CD4-positive, CD25-positive, alpha-beta regulatory T cell (primary cell): ENCODE measurements at places on chromosomes 1 and 21. TPM values are rescaled to one million over a fixed set of nuclear protein-coding genes. Genes with fewer than 3 reads are reported as not detected.

DNA sequence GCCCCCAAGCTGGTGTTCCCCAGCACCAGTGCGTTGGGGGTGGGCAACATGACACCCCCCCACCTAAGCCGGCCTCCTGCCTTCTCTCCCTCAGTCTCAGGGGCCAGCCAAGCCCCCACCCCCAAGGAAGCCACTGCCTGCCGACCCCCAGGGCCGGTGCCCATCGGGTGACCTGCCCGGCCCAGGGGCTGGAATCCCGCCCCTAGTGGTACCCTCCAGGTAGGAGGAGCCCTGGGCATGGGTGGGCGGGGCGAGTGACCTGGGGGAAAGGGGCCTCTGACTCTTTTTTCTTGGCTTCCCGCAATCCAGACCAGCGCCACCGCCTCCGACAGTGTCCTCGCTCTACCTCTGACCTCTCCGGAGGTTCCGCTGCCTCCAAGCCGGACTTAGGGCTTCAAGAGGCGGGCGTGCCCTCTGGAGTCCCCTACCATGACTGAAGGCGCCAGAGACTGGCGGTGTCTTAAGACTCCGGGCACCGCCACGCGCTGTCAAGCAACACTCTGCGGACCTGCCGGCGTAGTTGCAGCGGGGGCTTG, 1.3 kb upstream of the EFNA4 start:
- no peak for DNase-seq

Gene VANGL1
- 3.6 TPM for total RNA-seq

- DNase-seq = peak; percentile 81
Measured at GRCh38 chr1:59477286-59477685, 180.4 kb downstream of the FGGY start.

DNA sequence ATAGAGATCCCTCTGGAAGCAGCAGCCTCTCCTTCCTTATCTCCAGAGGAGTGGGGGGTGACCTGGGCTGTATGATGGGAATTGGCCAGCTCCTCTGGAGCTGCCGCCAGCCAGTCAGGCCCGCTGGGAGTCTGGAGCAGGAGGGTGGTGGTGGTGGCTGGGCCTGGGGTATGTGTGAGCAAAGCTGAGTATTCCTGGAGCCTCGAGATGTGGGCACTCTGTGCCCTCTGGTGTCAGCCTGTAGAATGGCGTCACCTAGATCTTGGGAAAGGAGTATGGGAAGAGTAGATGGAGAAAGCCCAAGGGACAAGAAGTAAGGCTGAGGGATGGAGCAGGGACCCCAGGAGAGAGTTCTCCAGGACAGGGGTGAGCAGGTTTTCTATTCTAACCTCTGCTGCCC, 16.0 kb downstream of the VANGL2 start:
- no peak for DNase-seq

Gene DNALI1
- 0.25 TPM for total RNA-seq

DNA sequence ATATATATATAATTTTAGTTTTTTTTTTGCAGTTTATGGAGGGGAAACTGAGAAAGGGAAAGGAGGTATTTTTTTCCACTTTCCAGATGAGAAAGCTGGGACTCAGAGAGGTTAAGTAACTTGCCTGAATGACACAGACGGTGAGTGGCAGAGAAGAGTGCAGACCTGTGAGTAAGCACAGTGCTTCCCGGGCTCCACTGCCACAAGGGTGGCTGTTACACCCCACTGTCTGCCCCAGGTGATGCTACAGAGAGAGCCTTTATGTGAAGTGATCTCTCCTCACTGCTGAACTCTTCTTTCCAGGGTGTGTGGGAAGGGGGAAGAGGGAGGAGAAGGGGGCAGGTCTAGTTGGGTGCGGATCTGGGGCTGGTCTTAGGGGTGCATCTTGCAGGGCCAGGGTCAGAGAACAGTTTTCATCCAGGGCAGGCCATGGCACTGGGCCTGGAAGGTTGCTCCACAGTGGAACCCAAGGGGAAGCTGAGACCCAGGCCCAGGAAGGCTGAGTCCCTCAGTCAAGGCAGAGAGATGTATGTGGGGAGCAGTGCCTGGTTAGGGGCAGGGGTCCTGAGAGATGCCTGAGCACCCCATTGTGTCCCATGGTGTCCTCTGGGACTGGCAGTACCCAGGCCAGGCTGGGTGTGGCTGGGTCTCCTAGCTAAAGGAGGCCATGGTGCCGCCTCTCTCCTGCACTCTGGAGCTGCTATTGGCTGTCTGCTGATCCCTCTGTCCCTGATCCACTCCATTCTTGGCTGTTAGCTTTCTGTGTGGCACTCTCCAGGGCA, 357.5 kb downstream of the PTPRU start:
- DNase-seq = no peak

GRCh38 chr1:115090540-115090939, 1.2 kb upstream of the TSPAN2 start:
- DNase-seq = no peak

GRCh38 chr1:150053926-150054325, 13.7 kb upstream of the VPS45 start:
- DNase-seq = no peak
